ENCODE measurements at places on chromosomes 6 and 20.

GRCh38 chr6:35048631-35049083 is 92.5 kb downstream of the TCP11 start:
- no peak for DNase-seq

DNA sequence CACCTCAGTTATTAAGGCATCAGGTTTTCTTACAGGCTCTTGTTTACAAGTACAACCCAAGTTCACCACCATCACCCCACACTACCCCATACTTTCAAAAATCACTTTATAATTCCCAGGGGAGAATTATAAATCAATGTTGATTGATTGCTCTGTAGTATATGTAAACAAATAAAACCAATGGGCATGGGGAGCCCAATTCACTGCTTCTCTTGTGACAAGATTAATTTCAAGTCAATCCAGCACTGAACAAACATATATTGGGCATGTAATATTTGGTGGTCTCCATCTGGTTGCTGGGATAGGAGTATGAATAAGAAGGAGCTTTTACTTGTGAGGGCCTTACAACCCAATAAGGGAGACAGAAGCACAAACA is 95.8 kb downstream of the CLVS2 start:
- no peak for DNase-seq

DNA sequence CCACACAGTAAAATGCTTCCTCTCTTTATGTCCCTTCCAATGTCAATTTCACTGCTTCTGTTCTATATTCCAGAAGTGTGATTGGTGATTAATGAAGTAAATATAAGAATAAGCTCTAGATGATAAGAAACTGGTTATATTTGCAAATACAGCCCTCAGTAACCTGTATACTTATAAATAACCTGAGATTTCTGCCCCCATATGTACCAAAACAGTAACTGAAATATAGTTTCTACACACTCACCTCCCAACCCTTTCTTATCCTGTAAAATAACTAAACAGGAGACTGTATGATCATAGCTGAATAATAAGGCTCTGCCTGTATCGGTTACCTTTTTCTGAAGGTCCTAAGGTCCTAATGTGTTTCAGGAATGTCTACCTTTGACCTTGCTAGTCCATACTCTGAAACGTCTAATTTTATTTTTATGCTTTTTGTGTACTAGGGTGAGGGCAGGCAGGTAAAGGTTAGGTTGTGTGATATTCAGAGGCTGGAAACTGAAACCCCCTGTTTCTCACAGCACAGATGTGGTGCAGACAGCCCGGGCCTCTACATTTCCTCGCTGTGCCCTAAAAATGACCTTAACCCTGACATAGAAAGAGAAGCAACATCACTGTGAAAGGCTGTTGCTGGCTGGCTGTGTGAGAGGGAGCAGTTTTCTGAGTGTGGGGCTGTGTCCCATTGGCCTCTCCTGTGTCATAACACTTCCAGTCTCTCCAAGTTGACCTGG is 378.8 kb downstream of the CENPW start:
- no peak for DNase-seq

GRCh38 chr20:52294106-52294628 is 102.6 kb upstream of the ZFP64 start:
- DNase-seq: no peak

- no peak for DNase-seq
Observed at GRCh38 chr6:145704143-145704781, 31.1 kb downstream of the EPM2A start.

GRCh38 chr6:146200176-146200575 is 171.3 kb downstream of the GRM1 start:
- DNase-seq: no peak

GRCh38 chr6:10194816-10195672 is 219.8 kb downstream of the TFAP2A start:
- no peak for DNase-seq
